ENCODE measurements at places on chromosomes 12 and 14.
A peak's percentile ranks its signal among the peaks of the same experiment; 100 is the strongest.

DNA sequence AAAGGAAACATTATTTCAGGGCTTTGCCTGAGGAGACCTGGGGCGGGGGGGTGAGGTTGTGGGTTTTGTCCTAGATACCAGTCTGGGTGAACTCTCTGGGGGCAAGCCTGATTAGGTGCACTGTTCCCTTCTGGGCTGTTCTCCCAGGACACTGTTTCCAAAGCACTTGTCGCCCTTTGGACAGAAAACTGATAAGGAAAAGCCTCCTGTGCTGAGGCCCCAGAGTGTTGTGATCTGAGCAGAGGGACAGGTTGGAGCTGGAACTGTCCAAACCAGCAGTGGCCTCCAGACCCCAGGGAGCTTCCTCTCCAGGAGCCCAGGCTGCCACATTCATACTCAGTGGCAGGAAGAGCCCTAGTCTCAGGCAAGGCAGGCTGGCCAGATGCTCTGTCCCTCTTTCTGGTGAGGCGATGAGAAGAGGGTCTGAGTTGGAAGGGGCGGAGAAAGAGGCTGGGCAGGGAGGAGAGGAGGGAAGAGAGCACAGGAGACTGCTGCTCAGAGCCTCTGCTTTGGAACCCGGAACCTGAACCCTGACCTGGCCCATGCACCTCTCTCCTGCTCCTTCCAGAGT lies 1.9 kb downstream of the GALNT16 start:
- DNase-seq = no peak

GRCh38 chr14:64928239-64929013 lies 14.1 kb downstream of the GPX2 start:
- DNase-seq = peak; percentile 83

- peak; percentile 21 for DNase-seq
These were observed 78.8 kb upstream of the NEDD1 start for GRCh38 chr12:96828169-96828789.

DNA sequence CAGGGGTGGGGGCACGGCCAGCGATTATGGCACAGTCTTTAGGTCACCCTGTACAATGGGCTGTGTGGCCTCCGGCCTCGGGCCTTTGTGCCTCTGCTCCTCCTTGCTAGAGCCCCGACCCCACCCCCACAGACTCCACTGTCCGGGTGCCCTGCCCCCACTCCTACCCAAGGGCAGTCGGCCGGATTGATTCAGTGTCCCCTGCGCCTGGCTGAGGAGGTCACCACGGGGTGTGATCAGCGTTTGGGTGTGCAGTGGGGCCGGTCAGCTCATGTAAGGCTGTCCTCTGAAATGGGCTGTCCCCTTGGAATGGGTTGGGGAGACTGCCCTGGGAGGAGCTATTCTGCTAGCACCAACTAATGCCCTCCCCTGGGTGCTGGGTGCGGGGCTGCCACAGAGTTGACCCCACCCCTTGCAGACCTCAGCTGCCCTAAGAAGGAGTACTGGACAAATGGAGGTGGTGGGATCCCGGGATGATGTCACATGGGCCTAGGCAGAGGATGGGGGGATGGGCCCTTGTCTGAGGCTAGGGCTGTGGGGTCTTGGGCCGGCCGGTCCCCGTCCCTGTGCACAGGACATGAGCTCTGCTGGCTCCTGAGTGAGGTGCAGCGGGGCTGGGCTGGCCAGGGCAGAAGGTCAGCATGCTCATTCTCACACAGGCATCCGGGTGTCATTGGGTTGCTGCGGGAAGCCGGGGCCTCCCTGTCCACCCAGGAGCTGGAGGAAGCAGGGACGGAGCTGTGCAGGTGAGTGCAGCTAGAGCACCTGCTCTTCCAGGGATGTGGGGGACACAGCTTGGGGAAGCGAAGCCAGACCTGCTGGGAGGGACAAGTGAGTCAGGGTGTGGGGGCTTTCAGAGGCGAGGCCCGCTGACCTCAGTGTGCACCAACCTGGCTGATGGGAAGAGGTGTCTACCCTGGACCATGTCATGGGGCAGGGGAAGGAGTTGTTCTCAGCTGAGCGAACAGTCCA lies 23.4 kb downstream of the ASPG start:
- no peak for DNase-seq

- DNase-seq = no peak
These were observed 99.4 kb downstream of the ETV6 start for GRCh38 chr12:11748903-11749302.

DNA sequence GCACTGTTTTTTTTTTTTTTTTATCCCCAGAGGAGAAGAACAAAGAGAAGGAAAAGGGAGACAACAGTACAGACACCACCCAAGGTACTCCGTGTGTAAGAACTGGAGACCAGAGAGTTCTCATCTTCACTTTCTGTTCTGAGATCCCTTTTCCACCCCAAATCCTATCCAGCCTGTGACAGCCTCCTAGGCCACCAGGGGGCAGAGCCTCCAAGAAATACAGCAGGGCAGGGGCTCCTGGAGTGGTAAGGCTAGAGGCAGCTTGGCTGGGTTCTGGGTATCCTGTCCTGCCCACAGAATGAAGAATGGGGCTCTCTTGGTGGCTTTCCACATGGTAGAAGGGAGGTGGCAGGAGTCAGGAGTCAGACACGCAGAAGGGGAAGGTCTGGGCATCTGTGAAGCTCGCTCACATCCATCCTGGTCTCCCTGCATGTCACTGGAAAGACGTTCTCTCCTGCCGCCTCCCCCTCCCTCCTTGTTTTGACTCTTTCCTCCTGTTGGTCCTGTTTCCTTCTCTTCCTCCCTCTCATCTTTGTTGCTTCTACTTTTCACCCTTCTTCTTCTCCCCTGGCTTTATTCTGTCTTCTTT lies 12.0 kb downstream of the CLSTN3 start:
- peak; percentile 49 for DNase-seq

All from Jurkat, Clone E6-1 (cell line).